ENCODE measurements at places on chromosomes 16 and 17.

- no peak for DNase-seq
Observed at GRCh38 chr16:22306788-22307187, 9.6 kb downstream of the POLR3E start.

DNA sequence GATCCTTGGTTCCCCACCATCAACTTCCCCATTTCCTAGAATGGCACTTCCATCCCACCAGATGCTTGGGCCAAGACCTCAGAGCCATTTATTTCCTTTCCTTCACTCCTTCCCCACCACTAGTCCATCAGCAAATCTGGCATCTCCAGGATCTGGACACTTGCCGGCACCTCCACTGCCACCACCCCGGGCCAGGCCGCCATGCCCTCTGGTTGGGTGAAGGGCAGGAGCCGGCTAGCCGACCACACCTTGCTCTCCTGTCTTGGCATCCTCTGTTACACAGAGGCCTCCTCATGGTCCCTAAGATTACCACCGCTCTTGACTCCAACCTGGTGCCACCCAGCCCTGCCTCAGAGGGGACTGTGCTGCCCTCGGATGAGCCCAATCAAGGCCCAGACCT is 104.5 kb downstream of the RMI2 start:
- DNase-seq, result no peak

GRCh38 chr17:73823684-73824083 is 179.4 kb upstream of the SDK2 start:
- DNase-seq, result no peak

GRCh38 chr16:78593352-78593751 is 493.9 kb downstream of the WWOX start:
- DNase-seq, result no peak

GRCh38 chr16:11394593-11394960 is 49.3 kb downstream of the RMI2 start:
- no peak for DNase-seq

- no peak for DNase-seq
Observed at GRCh38 chr16:832652-833336, 32.3 kb upstream of the GNG13 start.

- DNase-seq, result no peak
Observed at GRCh38 chr16:27334838-27335237, 21.1 kb downstream of the IL4R start.

DNA sequence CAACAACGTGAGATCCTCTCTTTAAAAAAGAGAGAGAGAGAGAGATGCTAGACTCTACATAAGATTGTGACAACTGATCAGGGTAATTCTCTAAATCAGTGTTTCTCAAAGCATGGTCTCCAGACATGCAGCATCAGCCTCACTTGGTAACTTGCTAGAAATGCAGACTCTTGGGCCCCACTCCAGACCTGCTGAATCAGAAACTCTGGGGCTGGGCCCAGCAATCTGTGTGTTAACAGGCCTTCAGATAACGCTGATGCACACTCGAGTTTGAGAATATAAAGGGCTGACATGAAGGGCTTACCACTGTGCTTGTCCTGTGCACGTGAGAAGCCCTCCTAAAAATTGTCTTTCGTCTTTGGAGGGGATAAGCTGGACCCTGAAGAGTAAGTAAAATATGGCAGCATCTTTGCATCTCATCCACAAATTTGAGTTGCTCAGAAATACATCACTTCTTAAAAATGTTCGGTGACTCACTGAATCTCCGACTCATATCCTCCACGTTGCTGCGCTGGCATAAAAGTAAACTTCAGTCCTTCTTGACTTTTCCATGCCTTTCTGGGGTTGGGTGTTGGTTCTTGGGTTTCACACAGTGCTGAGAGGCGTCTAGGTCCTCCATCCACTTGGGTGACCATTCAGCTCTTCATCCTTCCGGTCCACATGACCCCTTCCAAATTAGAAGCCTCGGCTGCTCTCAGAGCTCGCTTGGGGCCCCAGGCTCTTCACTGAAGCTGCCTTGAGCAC is 26.1 kb upstream of the KDM8 start:
- DNase-seq, result no peak

- no peak for DNase-seq
Observed at GRCh38 chr17:82003411-82004381, 19.0 kb downstream of the CENPX start.

DNA sequence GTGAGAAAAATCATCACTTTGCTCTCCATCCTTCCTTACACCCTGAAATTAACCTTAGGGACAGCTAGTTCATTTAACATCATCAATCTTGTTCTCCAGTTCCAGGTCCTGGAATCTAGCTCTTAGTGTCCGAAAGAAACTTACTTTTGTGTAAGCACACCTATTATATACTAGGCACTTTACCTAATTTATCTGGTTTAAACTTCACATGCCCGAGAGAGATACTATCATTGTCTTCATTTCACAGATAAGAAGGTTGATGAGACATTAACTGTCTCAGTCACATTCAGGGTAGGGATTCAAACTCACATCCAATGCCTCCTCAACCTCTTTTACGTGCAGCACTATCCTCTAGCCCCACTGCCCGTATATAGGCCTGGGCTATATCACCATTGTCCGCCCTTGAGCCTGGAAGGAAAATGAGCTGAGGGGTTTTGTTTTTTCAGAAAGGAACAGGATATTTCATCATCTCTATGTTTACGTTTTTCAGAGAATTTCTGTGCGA is 501 bp upstream of the AP2B1 start:
- no peak for DNase-seq

- DNase-seq, result no peak
Observed at GRCh38 chr17:72233986-72234385, 113.2 kb downstream of the SOX9 start.

GRCh38 chr17:7561028-7561575 is 617 bp upstream of the SENP3 start:
- DNase-seq, result peak; percentile 73

DNA sequence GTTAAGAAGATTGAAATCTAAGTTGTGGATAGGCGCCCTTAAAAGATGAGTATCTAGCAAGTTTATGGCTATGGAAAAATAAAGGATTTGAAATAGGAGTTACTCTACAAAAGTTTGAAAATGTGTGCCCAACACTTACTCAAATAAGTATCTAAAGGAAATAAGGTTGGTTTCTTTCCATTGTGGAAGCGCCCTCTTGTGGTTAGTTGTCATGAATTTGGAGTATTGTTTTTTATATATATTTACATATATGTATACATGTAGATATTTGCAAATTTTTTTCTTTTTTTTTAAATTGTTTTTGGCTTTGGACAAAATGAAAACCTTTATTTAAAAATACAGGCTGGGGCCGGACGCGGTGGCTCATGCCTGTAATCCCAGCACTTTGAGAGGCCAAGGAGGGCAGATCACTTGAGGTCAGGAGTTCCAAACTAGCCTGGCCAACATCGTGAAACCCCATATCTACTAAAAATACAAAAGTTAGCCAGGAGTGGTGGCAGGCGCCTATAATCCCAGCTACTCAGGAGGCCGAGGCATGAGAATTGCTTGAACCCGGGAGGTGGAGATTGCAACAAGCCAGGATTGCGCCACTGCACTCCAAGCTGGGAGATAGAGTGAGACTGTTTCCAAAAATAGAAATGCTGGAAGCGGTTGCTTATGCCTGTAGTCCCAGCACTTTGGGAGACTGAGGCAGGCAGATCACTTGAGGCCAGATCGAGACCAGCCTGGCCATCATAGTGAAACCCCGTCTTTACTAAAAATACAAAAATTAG is 24.0 kb upstream of the VPS4A start:
- no peak for DNase-seq

- no peak for DNase-seq
Observed at GRCh38 chr16:2950773-2951172, 13.3 kb upstream of the KREMEN2 start.

- DNase-seq, result no peak
Observed at GRCh38 chr17:62950067-62950466, 16.0 kb upstream of the TANC2 start.

DNA sequence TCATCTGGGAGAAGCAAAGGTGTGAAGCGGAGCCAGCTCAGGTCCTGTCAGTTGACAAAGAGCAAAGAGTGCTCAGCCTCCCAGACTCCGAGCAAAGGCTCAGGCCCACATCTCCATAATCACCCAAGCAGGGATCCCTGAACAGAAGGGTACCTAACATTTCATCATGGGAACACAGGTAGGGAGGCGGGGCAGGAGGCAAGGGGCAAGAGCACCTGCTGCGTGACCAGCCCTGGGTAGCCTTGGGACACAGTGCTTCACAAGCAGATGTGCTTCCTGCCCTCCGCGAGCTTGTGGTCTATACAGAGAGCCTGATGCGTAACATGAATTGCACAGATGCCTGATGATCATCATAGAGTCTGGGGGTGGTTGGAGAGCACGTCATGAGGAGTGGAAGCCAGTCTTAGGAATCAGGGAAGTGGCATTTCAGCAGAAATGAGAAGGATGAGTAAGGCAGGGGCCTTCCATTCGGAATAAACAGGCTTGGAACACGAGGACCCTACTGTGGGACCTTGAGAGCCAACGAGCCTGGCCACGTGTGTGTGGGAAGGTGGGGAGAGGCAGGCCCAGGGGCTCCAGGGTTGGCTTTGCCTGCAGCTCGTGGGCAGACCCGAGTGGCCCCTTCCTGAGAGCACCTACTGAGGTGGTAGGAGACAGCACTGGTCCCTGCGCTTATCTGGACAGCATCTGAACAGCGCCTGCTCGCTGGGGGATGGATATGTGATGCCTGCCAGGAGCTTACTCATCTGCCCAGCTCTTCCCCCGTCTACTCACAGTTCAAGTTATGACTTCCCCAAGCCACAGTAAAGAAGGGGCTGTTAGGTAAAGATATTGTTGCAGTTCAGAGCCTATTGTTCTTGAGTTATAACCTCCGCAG is 125.8 kb downstream of the CCDC182 start:
- no peak for DNase-seq

- DNase-seq, result no peak
Observed at GRCh38 chr17:78826836-78827509, 13.6 kb downstream of the USP36 start.

DNA sequence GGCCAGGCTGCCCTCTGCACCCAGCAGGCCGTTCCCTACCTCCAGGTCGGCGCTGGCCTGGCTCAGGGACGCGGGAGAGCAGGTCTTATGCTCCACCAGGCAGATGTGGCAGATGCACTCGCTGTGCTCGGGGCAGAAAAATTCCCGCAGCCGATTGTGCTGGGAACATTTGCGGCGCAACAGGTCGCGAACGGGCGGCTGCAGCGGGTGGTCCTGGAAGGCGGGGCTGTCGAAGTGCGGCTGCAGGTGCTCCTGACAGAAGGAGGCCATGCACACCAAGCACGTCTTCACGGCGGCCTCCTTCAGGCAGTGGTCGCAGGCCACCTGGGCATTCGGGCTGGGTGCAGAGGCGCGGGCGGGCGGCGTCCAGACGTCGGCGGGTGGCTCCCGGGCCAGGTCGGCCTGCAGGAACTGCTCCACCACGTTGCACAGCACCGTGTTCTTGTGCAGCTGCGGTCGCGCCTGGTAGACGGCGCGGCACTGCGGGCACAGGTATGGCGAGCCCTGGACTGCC is 439 bp downstream of the TRIM25 start:
- DNase-seq, result no peak

- DNase-seq, result no peak
Observed at GRCh38 chr16:79181419-79181818, 419.1 kb downstream of the MAF start.

DNA sequence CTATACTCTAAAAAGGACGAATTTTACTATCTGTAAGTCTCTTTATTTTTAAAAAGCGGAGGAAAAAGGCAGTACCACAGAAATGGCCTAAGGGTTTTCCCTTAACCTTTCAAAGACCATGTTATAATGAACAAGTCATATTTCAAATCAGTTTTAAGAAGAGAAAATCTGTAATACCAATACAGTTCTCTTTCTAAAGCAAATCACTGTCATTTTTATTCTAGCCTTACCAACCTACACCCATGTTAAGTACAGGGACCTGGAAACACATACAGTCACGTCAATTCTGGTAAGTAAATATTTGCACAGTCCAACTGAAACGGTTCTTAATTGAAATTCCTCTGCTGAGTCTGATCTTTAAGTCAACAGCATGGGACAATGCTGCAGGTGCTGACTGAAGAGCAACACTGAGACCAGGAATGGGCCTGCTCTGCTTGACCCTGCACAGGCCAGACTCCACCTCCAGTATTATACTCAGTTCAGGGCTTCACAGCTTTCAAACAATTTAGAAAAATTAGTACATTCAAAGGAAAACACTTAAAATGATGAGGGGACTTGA is 20.2 kb downstream of the MBTPS1 start:
- DNase-seq, result no peak

DNA sequence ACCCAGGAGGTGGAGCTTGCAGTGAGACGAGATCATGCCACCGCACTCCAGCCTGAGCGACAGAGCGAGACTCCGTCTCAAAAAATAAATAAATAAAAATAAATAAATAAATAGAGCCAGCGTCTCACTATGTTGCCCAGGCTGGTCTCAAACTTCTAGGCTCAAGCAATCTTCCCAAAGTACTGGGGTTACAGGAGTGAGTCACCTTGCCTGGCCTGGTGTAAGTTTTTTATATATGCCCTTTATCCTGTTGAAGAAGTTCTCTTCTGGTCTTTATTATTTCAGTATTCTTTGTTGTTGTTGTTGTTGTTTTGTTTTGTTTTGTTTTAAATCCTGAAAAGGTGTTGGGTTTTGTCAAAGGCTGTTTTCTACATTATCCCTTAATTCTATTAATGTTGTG is 30.1 kb upstream of the ABCC1 start:
- DNase-seq, result no peak

DNA sequence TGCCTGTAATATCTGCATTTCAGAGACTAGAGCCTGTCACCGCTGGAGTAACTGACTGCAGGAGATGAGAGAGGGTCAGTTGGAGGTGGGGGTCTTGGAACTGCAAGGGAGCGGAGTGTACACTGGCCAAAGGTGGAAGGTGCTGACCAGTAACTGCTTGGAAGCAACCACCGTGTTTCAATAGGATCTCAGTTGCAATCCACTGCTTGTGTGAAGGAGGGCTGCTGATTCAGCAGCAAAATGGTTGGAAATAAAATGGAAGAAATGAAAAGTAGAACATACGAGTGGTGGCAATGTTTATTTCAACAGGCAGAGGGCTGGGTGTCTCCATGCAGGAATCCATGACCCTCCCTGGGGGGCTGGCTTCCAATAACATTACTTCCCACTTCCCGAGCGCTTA is 2.1 kb upstream of the JPH3 start:
- no peak for DNase-seq

GRCh38 chr16:88060524-88061219 is 109.4 kb downstream of the BANP start:
- DNase-seq, result no peak

- no peak for DNase-seq
Observed at GRCh38 chr16:49703483-49703882, 152.4 kb downstream of the ZNF423 start.

GRCh38 chr16:88807626-88808453 is 3.9 kb downstream of the APRT start:
- DNase-seq, result no peak

- no peak for DNase-seq
Observed at GRCh38 chr16:30503403-30504296, 22.7 kb downstream of the ZNF768 start.

GRCh38 chr17:29369831-29370735 is 20.1 kb upstream of the TAOK1 start:
- DNase-seq, result no peak

- no peak for DNase-seq
Observed at GRCh38 chr17:43014020-43014648, 7.5 kb downstream of the IFI35 start.
